ENCODE measurements at places on chromosomes 2 and 18. TPM values are rescaled to one million over a fixed set of nuclear protein-coding genes. Genes with fewer than 3 reads are reported as not detected.
A peak's percentile ranks its signal among the peaks of the same experiment; 100 is the strongest.

Gene GCKR
- not detected for total RNA-seq

Gene SCN7A
- 3.4 TPM for total RNA-seq

- DNase-seq, result no peak
These were observed 114.1 kb downstream of the ZNF516 start for GRCh38 chr18:76380791-76381405.

GRCh38 chr2:144004742-144005141 lies 515.2 kb downstream of the ZEB2 start:
- DNase-seq, result no peak

DNA sequence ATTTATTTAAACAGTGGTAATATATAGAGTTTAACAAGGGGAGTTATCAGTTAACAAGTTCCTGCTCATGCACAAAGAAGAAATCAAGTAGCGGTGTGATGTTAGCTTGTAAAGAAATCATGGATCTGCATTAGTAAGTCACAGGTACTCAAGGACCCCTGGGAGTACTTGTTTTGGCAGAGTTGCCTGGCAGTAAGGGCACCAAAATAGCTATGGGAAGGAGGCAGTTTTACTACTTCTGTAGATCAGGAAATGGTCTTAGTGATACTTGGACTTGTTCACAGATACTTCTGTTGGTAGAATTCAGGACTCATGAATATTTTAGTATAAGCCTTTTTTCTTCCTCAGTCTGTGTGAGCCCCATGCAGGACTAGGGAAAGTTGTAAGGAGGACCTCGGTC lies 107.3 kb upstream of the IL1R2 start:
- DNase-seq, result no peak

GRCh38 chr2:183967756-183968155 lies 630.6 kb upstream of the ZNF804A start:
- DNase-seq, result no peak

DNA sequence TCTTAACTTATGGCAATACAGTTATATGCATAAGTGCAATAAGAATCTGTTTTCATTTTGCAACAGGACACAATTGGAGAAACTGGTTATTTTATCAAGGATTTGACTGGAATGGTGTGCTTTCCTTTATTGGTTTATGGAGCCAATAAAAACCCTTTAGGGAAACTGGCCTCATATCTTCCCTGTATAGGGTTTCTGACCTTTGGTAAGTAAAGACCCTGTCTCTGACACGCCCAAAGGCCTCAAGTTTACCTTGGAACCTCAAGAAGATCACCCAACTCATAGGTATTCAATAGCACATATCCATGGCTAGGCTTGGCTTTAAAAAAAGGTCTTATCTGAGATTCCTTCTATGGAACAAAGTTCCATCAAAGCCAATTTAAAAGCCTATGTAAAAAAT lies 11.2 kb downstream of the HAAO start:
- peak; percentile 33 for DNase-seq

Gene PARD6G
- 3.5 TPM for total RNA-seq

DNA sequence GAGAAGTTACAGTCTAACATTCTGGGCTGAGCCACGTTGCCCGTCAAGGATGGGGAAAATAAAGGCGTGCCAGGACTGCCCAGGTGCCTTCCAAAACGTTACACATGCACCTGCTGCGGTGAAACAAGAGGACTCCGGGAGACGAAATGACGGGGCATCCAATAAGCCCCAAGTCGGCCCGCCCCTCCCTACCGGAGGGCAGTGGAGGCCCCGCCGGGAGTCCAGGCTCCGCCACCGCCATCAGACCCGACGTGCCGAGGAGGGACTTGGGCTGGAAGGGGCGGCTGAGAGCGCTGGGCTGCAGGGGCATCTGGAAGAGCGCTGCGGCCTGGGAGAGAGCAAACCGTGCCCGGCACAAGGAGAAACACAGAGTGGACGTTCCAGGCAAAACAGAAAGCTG lies 112.5 kb upstream of the GPC1 start:
- DNase-seq, result no peak

Gene OTX1
- total RNA-seq, result not detected

- DNase-seq, result no peak
These were observed 146.3 kb downstream of the RTN4 start for GRCh38 chr2:54903736-54904554.

Gene ERBB4
- 0.09 TPM for total RNA-seq

GRCh38 chr2:39156107-39156506 lies 35.3 kb upstream of the SOS1 start:
- no peak for DNase-seq

DNA sequence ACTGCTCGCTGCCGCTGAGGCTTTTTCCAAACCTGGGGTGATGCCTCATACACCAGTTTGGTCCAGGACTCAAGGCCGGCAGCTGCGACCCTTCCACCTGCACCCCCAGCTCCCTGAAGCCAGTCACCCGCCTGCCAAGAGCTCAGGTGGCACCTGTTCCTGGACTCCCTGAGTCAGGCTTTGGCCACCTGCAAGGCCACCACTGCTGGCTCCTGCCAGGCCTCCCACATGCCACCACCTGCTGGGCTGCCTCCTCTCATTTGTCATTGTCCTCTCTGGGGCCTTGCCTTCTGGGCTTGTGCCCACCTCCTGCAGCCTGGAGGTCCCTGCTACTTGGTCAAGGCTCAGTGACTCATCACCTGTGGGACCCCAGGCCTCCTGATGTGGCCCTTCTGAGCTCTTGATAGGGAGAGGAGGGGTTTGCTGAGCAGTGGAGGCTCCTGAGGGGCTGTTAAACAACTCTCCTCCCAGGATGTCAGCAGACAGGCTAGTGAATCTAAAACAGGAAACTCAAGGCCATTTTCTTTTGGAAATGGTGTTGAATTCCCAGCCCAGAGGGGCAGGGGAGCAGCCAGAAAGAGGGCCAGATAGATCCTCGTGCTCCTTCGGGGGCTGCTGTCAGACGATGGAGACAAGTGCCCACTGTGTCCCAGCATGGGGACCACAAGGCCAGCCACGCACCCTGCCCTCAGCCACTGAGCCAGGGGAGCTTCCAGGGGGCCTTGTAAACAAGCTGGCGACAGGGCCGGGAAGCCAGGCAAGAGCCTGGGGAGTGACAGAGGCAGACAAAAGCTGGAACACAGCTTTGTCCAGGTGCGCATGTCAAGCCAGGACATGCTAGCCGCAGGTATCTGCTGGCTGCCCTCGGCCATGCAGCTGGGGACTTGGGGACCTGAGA lies 416.8 kb downstream of the LRATD1 start:
- DNase-seq, result no peak

DNA sequence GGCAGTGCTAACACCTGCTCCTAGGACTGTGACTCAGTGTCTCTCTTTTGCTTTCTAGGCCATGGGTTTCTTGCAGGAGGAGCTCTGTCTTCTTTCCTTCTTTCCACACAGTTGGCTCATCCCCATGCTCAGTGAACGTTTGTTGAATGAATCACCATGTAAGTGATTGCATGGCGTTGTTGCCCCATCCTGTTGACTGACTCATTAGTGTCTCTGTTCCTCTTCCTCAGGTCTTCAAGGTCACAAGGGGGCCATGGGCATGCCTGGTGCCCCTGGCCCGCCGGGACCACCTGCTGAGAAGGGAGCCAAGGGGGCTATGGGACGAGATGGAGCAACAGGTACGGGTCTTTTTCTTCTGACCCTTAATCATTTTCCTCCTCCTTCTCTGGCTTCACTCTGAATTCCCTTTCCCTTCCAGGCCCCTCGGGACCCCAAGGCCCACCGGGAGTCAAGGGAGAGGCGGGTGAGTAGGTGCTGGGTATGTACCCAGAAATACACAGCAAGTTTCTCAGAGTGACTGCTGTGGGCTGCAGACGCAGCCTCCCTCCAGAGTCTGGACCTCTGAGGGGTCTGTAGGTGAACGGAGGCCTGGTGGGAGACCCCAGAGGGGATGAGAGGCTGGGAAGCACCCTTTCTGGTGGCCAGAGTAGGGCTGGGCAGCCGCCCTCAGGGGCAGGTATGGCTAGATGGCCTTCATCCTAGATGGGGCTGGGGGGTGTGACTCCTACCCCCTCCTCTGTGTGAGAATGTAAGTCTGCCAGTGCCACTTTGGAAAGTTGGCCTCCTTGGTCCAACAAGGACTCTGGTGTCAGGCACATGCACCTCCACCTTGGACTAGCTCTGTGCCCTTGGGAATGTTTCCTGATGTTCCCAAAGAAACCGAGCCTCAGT lies 32.4 kb downstream of the MARCO start:
- no peak for DNase-seq

DNA sequence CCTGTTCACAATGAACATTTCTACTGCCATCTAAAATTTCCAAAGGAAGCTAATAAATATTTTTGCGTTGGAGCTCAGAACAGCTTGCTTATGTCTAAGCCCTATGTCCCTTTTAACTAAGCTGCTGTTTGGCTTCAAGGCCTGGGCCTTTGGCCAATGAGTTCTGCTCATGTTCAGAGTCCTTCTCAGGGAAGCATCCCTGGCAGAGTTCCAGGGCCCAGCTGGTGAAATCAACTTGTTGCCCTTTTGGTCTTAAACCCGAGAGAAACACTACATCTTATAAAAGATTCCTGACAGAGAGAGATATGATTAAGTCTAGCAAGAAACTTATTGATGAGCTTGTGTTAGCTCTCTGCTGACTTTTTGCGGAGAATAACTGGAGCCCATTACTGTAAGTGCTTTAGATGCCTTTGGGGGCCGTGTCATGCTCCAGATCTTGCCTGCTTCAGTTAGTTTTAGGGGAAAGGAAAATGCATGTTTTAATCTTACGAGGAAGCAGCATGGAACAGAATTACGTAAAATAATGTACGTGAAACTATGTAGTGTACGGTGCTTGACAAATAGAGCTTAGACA lies 102.5 kb upstream of the NOSTRIN start:
- peak; percentile 94 for DNase-seq

- DNase-seq, result no peak
These were observed 520.8 kb downstream of the FBXO15 start for GRCh38 chr18:73626859-73627258.

- DNase-seq, result no peak
These were observed 214.8 kb downstream of the NEDD4L start for GRCh38 chr18:58258692-58259342.

Gene SRD5A2
- not detected for total RNA-seq

- no peak for DNase-seq
These were observed 59.7 kb upstream of the PHLPP1 start for GRCh38 chr18:62655520-62656219.

- DNase-seq, result no peak
These were observed 222.7 kb downstream of the CDH2 start for GRCh38 chr18:27954226-27954625.

Gene MEP1B
- 477 TPM for total RNA-seq

DNA sequence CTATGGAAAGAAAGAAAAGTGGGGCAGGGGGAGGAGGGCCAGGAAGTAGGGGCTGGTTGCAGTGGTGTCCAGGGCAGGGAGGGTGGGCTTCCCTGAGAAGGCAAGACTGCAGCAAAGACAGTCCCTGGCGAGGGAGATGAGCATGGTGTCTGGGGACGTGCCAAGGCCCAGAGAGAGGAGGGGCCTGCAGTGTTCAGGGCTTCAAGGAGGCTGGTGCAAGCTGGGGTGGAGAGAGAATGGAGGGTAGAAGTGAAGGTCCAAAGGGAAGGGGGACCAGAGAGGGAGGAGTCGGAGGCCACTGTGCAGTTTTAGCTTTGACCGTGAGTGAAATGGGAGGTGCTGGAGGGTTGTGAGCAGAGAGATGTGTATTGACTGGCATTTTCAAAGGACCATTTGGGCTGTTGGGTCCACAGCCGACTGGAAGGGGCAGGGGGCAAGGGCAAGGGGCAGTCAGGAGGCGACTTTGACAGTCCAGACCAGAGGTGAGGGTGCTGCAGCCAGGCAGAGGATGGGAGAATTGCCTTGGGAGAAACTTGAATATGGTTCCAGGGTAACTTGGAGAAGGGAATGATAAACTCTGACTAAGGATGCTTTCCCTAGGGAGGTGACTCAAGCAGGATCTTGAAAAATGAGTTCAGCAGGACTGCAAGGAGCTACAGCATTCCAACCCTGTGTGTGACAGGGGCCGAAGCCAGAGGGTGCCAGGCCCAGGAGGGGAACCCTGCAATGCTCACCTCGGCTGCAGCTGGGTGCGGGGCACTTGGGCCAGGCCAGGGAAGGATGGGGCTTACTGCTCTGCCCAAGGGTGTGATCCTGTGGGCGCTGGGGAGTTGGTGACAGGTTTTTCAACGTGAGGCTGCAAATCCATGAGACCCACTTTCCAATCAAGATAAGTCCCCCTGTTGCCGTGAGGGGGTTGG lies 177.1 kb upstream of the HAAO start:
- DNase-seq, result peak; percentile 33

DNA sequence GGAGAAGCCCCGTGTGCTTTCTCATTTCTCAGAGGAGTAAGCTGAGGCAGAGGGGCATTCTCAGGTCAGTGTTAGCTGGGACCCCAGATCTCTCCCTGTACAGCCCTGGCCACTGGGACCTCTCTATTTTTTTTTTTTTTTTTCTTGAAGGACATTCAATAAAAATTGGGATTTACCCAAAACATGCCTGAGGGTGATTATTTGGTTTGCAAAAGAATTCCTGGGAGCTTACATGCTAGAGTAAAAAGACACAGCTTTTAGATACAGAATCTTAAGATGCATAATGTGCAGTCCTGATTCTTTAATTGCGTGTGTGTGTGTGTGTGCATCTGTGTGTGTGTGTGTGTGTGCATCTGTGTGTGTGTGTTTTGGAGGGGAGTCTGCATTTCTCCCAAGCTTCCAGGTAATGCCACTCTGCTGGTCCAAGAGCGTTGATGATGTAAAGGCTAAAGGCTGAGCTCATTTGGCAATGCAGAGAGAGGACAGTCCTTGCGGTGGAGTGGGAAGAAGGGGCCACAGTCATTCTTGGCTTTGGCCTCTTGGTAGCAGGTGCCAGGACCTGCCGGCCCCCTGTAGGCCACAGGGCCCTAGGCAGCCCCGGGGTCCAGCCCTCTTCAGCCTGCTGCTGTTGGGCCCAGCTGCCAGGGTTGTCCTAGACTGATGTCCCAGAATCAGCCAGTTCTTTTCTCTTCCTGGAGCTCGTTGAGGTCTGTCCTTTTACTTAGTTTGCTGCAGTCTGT lies 74.1 kb upstream of the MCFD2 start:
- DNase-seq, result no peak

Gene ANKRD30B
- total RNA-seq, result 0.94 TPM

- peak; percentile 70 for DNase-seq
These were observed 32.9 kb upstream of the INHBB start for GRCh38 chr2:120312860-120313694.

DNA sequence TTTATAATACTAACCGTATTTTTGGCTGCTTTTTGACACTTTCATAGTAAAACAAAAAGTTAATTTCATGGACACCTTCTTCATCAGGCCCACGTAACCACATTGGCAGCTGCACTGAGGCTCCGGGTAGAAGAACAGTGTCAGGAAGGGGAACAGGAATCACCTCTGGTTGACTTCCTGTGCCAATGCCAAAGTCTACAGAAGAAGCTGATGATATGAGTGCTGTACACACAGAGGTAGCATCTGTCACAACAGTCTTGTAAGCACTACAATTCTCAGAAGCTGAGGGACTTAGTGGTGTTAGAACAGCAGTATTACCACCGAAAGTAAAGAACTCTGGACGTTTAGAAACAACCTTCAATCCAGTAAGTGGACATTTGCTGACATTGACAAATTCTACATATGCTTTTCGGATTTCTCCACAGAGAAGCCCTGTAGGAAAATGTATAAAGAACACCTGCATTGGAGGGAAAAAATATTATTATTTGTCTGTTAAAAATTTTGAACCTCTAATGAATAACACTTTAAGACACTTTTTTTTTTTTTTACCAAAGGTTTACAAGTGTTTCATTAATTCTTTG lies 85.3 kb downstream of the TRAPPC8 start:
- no peak for DNase-seq

GRCh38 chr2:8477552-8478470 lies 204.0 kb upstream of the ID2 start:
- DNase-seq, result no peak

Gene ADCYAP1
- total RNA-seq, result not detected

Gene TMEM247
- not detected for total RNA-seq

Gene DNER
- 1.3 TPM for total RNA-seq

Gene CHAC2
- 2.9 TPM for total RNA-seq

- DNase-seq, result no peak
These were observed 231.5 kb downstream of the ZEB2 start for GRCh38 chr2:144288438-144288837.
